EH (cell line): ENCODE measurements at places on chromosomes 5 and 9.

DNA sequence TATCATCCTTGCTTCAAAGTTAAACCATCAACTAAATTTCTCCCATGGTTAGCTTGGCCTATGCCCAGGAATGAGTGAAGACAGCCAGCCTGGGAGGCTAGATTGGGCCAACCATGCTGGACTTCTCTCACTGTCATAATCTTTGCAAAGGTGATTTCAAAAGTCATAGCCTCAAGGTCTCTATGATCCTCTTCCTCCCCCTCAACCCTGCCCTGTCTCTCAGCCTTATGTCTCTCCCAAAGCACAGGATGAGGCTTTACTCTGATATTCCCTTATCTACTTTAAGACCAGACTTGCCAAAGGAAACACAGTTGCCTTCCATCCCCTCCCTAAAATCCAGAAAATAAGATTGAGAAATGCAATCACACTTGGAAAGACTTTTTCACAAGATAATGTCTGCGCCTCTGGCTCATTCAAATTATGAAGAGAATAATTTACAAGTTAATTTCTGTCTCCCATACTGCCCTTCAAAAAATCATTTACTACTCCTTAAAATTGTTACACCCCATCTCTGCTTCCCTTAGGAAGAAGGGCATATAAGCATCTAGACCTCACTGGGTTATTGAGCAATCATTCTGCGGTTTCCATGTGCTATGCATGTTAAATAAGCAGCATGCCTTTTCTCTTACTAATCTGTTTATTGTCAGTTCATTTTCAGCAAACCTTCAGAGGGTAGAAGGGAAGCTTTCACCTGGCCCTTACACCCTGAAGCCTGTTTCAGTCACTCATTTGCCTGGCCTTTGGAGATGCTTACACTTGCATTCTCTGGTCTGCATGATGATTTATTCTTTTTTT lies 113.8 kb upstream of the ANKRD55 start:
- peak; percentile 93 for DNase-seq

DNA sequence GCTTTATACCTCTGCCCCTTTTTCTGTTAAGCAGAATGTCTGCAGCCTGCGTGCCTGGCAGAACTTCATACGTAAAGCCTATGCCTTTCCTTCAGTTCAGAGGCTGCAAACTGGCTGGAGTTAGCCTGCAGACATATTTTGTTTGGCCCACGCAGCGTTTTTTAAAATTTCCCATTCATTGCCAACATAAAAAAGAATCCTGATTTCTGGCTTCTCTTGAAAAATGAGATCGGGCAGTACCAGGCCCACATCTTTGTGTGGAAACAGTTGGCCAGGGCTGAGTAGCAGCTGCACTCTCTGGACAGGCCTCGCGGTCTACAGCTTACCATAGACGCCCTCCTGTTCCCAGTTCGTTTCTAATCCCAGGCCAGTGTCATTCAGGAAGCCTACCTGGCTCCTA lies 104.4 kb downstream of the SMARCA2 start:
- no peak for DNase-seq

DNA sequence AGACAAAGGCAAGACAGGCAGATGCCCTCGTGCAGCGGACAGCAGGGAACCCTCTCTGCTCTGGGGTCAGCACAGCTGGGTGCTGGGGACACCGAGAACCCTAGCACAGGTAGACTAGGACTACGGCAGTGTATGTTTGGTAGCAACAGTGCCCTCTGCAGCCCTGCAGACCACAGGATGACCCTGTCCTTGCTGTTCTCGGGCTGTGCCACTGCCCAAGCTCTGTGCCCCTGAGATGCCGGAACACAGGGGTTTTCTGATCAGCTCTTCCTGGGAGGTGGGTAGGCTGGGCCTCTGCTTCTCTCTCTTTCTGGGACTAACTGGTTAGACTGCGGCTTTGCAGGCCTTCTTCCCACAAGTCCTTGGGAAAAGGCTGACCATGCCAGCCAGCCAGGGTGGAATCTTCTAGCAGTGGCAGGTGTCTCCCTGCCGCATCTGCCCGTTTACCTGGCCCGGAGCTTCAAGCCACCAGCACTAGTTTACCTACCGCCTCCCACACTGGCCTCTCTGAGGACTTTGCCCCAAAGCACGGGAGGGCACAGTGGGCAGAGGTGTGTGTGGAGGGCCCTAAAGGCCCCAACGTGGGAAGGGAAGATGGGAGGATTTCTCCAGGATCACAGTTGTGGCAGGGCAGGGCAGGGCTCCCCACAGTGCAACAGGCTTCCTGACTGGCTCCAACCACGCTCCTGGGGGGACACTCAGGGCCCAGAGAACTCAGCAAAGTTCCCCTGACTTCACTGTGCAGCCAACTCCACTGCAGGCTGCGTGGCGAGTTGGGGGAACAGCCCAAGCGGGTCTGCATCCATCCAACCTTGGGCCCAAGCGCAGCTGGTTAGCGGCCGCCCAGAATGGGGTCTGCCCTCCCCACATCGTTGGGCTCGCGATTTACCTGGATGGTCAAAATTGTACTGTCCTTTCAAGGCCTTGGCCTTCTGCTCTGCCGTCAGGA lies 1.2 kb downstream of the UCK1 start:
- DNase-seq: no peak

- DNase-seq: peak; percentile 82
Measured at GRCh38 chr5:72842816-72843215, 26.4 kb downstream of the TNPO1 start.

DNA sequence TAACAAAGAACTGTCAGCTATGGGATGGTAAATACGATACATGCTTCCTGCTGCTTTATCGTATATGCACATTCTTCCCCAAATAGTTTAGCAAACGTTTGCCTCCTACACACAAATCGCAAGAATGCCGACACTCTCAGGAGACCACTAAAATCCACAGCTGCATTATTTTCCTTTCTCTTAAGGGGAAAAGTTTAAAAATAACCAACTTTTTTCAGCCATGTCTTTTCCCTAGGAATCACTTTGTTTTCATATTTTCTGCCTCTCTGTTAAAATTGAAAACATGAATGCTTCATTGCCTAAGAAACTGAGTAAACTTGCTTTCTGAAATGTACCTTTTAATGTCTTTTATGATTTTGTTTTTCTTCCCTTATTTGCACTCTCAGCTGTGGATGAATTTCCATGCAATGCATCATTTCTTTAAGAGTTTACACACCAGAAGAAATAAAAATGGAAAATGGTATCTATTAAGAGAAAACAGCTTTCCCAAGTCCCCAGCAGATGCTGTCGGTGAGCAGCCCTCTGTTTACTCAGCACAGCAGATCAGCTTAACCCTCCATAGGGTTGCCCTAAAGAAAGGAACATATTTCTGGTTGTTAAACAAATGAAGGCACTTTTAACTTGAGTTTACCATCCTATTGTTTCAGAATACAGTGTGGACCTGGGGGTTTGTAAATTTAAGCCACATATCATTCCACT lies 66.2 kb downstream of the IZUMO3 start:
- DNase-seq: no peak

GRCh38 chr5:40010436-40010835 lies 585.7 kb upstream of the DAB2 start:
- DNase-seq: no peak

DNA sequence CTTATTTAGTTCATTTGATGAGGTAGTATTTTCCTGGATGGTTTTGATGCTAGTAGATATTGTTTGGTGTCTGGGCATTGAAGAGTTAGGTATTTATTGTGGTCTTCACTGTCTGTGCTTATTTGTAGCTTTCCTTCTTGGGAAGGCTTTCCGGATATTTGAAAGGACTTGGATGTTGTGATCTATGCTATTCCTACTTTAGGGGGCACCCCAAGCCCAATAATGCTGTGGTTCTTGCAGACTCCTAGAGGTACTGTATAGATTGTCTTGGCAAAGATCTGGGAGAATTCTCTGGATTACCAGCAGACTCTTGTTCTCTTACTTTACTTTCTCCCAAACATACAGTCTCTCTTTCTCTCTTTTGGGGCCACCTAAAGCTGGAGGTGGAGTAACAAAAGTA lies 315.7 kb downstream of the MAT2B start:
- DNase-seq: no peak

DNA sequence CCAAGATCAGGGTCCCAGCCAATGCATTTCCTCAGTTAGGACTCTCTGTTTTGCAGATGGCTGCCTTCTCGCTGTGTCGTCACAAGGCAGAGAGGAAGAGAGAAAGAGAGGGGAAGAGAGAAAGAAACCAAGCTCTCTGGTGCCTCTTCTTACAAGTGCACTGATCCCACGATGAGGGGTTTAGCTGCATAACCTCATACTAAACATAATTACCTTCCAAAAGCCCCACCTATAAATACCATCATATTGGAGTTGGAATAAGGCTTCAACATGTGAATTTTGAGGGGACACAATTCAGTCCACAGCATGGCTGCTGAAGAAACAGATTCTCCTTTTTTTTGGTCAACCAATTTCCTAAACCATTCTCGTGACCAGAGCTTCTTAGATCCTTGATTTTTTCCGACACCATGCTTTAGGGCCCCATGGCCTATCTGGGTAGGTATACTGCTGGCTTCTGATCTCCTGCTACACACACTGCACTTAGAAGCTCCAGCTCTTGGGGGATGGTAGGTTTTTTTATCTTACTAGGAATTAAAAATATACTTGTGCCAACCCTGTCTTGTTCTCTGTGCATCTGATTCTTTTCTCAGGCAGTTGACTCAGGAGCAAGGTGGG lies 5.1 kb downstream of the CAMK4 start:
- DNase-seq: no peak

GRCh38 chr9:77128125-77128789 lies 49.1 kb upstream of the VPS13A start:
- DNase-seq: no peak

- DNase-seq: no peak
Measured at GRCh38 chr5:25579111-25579510, 934.3 kb upstream of the CDH10 start.

DNA sequence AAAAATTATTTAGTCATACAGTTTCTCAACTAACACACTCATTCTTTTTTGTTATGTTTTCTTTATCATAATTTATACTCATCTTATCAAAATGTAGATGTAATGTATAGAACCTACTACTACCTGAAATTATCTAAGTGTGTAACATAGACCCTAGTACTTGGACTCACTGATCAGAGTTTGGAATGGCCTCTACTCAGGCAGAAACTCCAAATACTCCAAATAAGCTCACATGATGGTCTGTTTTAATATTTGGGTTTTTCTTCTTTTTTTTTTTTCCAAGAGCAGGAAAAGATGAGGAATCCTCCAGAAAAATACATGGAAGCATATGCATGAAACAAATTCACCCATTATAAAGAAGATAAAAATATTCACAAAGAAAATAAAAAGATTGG lies 126.3 kb downstream of the PDE4D start:
- DNase-seq: no peak

DNA sequence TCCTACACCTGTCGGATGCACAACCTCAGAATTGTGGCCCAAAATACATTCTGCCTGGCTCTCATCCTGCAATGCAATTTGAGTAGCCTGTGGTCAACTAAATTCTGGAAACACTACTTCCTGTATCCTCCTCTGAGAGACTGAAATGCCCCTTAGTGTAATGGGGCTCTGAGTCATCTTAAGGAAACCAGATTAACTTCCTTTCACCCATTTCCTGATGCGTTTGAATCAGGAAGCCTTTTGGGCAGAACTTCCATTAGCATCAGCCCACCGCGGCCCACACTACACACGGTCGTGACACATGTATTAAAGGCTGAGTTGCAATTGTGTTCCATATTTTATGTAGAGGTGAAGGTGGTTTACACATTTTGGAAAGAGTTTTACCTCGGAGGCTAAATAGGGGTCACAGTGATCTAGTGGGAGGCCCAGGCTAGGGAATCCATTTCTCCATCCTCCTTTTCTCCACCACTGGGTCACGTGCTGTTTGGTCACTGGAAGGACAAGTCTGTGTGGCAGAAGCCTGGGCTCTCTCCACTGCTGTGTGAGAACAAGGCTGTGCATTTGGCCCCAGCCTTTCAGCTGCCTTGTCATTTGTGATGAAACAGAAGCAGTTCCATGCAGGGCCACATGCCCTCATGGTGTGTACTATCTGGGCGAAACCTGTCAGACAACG lies 55.9 kb downstream of the DAP start:
- DNase-seq: peak; percentile 86

DNA sequence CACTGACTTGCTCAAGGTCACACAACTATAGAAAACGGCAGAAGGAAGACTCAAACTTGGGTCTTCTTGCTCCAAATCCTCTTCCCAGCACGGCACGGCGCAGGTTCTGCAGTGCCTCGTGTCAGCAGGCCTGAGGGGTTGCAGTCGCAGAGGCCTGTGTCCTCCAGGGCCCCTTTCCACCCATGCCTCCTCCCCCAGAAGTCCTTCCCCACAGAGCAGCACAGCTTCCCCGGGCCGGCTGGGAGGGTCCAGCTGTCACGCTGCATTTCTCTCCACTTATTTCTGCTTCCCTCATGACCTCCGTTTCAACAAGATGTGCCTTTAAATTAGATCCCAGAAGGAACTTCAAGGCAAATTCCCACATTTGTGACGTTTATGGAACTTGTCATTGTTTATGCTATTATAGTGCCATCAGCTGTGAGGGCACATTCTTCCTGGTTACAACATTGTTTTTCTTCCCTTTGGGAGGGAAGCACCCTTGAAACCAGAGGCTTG lies 148.4 kb downstream of the C5orf15 start:
- DNase-seq: peak; percentile 55

DNA sequence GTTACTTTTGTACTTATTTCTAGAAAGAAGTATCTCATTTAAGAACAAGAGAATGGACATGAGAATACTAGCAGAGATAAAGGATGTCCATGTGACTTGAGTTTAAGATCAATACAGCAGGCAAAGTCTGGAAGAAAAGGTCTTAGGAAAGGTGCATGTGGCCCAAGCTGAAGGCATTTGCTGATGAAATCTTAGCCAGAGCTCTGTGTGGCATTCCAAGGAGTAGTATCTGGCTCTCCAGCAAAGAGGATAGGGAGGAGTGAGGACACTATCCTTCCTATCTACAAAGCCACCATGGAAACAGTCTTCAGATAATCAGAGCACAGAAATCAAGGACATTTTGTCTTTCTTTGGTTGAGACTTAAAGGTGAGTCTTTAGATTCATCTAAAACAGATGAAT lies 244.1 kb upstream of the RGMB start:
- DNase-seq: peak; percentile 19

GRCh38 chr9:84937180-84937579 lies 267.7 kb downstream of the NTRK2 start:
- no peak for DNase-seq

- no peak for DNase-seq
Measured at GRCh38 chr9:5113994-5114748, 71.3 kb downstream of the INSL6 start.

DNA sequence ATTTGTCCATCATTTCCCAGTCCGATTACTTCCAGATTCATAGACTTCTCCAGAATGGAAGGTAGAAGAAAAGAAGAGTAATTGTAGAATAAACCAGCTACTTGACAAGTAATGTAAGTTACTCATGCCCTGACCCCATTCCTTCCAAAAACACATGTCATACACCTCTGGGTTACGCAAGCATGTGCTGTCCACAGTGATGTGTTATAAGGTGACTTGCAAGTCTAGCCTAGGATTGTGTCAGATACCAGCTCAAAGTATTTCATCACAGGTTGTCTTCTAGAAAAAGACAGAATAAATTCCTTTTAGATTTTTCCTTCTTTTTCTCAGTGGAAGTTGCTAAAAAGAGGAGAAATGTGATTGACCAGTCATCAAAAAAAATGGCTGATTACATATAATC lies 8.0 kb upstream of the TLR4 start:
- no peak for DNase-seq

- DNase-seq: no peak
Measured at GRCh38 chr9:125635888-125636287, 71.1 kb downstream of the MAPKAP1 start.

GRCh38 chr5:138230981-138231589 lies 18.0 kb upstream of the CDC23 start:
- peak; percentile 43 for DNase-seq

- DNase-seq: no peak
Measured at GRCh38 chr9:121649476-121650216, 1.8 kb upstream of the DAB2IP start.
